Kidney (tissue), 22 donors: ENCODE measurements at places on chromosomes 2 and 18. TPM values are rescaled to one million over a fixed set of nuclear protein-coding genes. Genes with fewer than 3 reads are reported as not detected.

DNA sequence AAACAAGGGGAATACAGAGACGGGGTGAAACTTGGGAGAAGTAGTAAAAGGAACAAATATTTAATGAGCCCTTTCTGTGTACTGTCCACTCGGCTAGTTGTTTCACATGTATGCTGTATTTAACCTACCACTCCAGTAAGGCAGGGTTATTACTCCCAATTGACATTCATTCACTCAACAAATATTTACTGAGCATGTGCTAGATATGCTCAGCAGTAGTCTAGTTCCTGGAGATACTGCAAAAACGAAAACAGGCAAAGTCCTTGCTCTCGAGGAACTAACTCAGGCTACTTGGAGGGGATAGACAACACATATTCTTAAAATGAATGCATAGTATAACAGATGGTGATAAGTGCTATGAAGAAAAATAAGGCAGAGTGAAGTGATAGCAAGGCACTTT, 207.3 kb downstream of the SS18 start:
- no peak for DNase-seq

GRCh38 chr2:234973008-234973407, 21.2 kb downstream of the SH3BP4 start:
- DNase-seq: no peak

- DNase-seq: peak; percentile 87
Observed at GRCh38 chr2:73085691-73086090, 14.2 kb upstream of the SFXN5 start.

- peak; percentile 3 for DNase-seq
Observed at GRCh38 chr2:236866542-236867340, 218.9 kb upstream of the COPS8 start.

DNA sequence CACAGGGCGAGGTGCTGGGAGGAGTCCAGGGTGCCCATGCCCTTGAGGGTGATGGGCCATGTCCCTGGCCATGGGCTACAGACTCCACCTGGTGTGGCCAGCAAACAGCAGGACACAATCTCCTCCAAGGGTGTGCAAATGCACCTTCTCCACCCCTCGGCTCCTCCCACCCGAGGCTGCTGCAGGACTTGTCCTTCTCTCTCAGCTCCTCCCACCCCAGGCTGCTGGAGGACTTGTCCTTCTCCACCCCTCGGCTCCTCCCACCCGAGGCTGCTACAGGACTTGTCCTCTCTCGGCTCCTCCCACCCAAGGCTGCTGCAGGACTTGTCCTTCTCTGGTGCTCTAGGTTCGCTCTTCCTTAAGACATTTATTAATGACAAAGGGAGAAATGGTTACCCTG, 57.3 kb upstream of the SNTG2 start:
- DNase-seq: peak; percentile 67

- DNase-seq: no peak
Observed at GRCh38 chr2:119339562-119339923, 27.1 kb downstream of the C2orf76 start.

GRCh38 chr2:191604154-191604553, 73.8 kb upstream of the NABP1 start:
- no peak for DNase-seq

GRCh38 chr2:65281627-65282351, 54.2 kb downstream of the ACTR2 start:
- no peak for DNase-seq

DNA sequence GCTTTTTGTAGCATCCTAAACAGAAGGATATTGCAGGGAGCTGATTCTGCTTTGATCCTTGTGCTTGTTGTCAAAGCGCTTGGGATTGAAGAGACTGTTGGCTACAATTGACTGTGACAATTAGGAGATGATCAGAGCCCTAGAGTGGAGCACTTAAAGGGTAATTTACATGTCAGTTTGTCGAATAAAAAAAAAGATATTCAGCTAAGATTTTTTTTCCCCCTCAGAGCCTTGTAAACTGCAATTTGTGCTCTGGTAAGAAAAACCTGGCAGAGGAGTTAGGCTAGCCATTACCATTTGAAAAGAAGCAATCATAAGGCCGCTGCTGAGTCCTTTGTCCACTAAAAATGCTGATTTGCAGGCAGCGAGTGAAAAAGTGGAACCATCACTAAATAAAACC, 47.8 kb upstream of the ZEB2 start:
- no peak for DNase-seq

GRCh38 chr18:60684843-60685513, 312.4 kb upstream of the MC4R start:
- DNase-seq: no peak

GRCh38 chr18:51623653-51624052, 426.2 kb upstream of the MEX3C start:
- no peak for DNase-seq

- DNase-seq: no peak
Observed at GRCh38 chr2:240635998-240636547, 10.8 kb downstream of the GPR35 start.

GRCh38 chr2:15181092-15181745, 379.9 kb downstream of the NBAS start:
- no peak for DNase-seq

- peak; percentile 97 for DNase-seq
Observed at GRCh38 chr2:127106991-127107621, at the start of gene BIN1. BIN1 (minus strand) TSS chr2:127107154; CDS start chr2:127106943, 211 bp downstream.

DNA sequence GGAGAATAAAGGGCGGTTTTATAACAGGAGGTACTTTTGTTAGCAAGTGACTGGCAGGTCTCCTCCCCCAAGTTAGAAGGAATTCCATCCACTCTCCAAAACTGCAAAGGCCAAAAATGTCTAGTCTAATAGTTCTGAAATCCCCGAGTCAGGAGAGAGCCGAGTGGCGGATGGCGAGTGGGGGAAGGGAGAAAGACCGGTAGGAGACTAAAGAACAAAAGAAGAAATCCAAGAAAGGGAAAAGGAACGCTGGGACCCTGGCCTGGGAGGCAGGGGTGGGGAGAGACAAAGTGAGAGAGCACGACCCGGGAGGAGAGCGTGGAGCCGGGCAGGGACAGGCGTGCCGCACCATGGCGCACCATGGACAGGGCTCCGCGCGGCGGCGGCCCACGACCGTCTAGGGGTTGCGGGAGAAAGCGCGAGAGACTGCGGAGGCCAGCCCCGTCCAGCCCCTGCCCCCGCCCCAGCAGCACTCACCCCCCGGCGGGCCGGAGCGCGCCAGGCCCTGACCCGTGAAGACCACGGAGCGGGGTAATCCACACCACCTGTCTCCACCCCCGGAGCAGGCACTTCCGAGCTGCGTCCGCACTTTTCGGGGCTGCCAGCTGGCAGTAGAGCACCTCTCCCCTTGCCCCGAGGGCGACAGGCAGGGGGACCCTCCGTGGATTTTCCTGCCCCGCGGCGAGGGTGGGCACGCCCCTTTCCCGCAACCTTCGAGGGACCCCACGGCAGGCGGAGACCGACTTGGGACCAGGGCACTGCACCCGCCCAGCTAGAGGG, 1.6 kb downstream of the CDH2 start:
- peak; percentile 80 for DNase-seq

GRCh38 chr2:180676520-180677025, 303.8 kb upstream of the UBE2E3 start:
- peak; percentile 76 for DNase-seq

- DNase-seq: no peak
Observed at GRCh38 chr2:209049608-209050007, 374.2 kb upstream of the MAP2 start.

DNA sequence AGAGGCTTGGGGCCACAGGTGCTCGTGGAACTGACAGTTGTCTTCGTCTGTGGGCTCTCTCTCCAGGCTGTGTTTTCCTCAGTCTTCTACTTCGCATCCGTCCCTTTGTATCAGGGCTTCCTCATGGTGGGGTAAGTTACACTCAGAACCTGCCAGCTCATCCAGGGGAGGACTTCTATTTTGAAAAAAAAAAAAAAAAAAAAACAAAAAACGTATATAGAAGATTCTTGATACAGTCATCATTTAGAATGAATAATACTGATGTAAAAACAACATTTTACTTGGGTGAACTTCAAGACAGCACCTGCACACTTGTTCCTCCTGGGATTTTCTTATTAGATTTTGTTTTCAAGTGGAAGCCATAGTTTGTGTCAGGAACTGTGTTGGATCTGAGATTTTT, 47.7 kb upstream of the NFATC1 start:
- DNase-seq: no peak

DNA sequence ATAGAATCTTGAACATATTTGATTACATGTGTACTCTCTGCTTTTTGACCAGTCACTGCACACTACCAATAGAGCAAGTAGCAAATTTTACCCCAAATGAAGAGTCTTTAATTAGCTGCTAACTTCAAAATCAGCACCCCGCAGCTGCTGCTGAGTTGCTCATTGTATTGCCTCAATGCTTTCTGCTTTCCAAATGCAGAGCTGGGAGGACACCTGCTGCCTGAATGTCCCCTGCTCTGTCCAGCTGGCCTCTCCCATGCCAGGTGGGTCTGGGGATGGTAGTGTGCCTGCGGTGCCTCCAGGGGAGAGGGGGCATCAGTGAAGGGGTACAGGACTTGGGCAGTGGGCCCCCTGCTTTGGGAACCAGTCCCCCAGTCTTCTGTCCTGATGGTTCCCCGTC, 184.8 kb downstream of the PRKCE start:
- no peak for DNase-seq

DNA sequence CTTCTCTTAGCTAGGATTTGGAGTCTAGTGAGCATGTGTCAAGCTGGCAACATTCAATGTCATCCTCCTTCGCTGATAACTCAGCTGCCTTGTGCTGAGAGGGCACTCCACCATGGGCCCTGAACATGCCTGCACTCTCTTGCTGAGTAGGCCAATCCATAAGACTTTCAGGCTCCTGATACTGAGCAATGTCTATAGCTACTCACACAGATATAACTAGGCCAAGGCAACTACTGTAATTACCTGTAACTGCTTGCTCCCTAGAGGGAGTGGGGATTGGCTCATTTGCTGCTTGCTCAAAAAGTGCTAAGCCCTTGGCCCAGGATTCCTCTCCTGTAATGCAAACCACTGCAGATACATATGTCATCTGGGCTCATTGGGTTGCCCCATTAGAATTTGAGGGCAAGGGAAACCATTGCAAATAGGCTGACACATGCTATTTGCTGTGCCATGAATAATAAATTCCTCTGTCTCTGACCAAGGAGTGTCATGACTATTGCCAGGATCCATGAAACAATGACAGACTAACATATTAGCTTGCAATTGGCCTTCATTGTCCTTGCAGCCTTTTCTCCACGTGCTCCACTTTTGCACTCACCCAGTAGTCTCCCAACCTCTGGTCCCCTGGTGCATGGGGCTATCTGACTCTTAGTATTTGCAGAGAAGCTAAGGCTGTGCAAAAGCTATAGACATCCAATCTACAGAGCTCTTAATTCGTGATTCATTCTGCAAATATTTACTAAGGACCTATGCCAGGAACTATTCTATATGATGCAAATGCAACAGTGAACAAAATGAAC, 36.9 kb upstream of the BMPR2 start:
- DNase-seq: no peak

DNA sequence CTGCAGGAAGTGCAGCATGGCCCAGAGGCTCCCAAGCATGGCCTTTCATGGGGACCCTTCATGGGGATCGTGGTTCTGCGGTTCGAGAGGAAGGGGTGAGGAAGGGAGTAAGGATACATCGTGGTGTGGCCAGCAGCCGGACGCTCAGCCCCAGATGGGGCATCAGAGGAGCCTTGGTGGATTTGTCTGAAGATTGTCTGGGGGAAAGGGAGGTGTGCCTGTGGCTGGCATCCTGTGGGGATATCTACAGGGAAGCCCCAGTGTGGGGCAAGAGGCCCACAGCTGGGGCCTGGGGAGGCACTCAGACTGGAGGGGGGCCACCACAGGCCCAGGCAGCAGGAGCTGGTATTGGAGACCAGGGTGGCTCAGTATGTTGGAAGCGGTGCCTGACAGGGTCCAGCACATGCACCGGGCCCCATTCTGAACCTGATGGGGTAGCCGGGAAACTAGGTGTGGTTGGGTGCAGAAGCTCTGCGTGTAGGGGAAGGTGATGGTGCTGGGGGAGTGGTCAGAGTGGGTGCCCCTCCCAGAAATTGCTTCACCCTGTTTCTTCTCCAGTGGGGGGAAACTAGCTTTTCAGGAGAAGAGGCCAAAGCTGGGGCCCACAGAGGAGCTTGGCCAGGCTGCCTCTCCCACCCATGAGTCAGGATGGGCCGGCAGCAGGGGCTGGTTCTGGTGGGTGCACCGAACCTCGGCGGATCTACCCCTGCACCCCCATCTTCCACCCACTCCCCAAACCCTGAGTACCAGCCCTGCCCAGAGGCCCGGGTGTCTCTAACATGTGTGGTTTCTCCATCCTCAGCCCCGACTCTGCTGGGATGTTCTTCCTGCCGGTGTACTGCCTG, 274.4 kb upstream of the HDAC4 start:
- DNase-seq: peak; percentile 21

DNA sequence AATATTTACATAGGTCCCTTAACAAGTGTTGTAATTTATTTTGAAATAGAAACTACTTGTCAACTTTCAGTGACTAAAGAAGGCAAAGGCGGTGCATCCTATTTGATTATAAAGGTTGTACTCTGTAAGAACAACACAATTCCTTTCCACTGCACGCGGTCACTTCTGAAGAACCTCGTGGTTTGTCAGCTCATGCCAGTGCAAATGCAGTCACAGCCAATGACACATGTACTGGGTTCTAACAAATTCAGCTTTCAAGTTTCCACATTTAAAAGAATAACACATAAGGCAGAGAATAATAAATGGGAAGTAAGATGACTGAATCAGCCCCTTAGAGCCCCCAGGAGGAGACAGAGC, 39.7 kb downstream of the CYB5A start:
- no peak for DNase-seq

- no peak for DNase-seq
Observed at GRCh38 chr2:174208026-174208425, 40.3 kb downstream of the OLA1 start.

DNA sequence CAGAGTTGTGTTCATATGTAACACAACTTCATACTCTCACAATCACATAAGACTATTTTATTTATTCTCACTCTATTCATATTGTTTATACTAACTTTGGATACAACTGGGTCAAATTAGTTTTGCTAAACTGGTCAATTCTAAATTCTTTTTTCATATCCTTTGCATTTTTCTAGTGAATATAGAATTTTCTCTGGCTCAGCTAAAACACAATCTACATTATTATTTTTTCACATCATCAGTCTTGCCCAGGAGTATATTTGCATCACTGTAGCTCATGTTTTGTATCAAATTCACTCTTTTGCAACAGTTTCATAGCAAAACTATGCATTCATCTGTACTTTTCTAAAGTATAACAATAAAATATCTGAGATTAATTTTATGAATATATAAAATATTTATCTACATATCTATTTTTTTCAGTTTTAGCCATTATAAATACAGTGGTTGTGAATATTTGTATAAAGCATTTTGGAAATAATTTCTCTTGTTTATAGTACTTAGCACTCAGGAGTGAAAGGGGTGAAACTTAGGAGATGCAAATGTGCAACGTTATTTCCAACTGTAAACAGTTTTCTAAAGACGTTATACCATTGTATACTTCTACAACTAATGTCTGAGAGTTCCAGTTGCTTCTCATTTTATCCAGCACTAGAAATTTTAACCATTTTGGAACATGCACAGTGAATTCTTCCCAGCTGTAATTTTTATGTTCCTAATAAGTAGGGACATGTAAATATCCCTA, 854.6 kb downstream of the CBLN2 start:
- no peak for DNase-seq

IL1RL1 gene
- 32.3 TPM for total RNA-seq

ALK gene
- 0.13 TPM for total RNA-seq

OTX1 gene
- not detected for total RNA-seq

ANO7 gene
- 1.9 TPM for total RNA-seq

SERPINB8 gene
- total RNA-seq: 18.1 TPM

RDH14 gene
- 22.1 TPM for total RNA-seq

SP9 gene
- total RNA-seq: not detected

PARD6G gene
- total RNA-seq: 1.9 TPM

CRYBA2 gene
- total RNA-seq: not detected

CYBRD1 gene
- total RNA-seq: 57.3 TPM

DCDC2C gene
- not detected for total RNA-seq

PSTPIP2 gene
- 11.1 TPM for total RNA-seq
